ENCODE measurements at places on chromosomes 3 and 15. TPM values are rescaled to one million over a fixed set of nuclear protein-coding genes. Genes with fewer than 3 reads are reported as not detected.

Gene PGBD4
- total RNA-seq = 3.9 TPM

Gene ZBED2
- total RNA-seq = 812 TPM

Gene IGF2BP2
- 0.62 TPM for total RNA-seq

Gene SPSB4
- not detected for total RNA-seq

Gene C3orf85
- not detected for total RNA-seq

Gene P2RY13
- not detected for total RNA-seq

Gene TRMT10C
- 60.5 TPM for total RNA-seq

Gene HRG
- total RNA-seq = not detected

Gene MEGF11
- not detected for total RNA-seq

Gene OR5K2
- not detected for total RNA-seq

Gene RNU5B-1
- not detected for total RNA-seq

Gene KLF15
- 0.08 TPM for total RNA-seq

Gene SYNPR
- total RNA-seq = not detected

Gene IL17RE
- 3.2 TPM for total RNA-seq

Gene TXNRD3
- 0.78 TPM for total RNA-seq

Gene FMN1
- not detected for total RNA-seq

Gene PXYLP1
- 11.6 TPM for total RNA-seq

Gene MUC4
- total RNA-seq = 2.4 TPM

Gene TTLL13
- 0.29 TPM for total RNA-seq

Gene LSMEM2
- not detected for total RNA-seq

Gene ACP3
- total RNA-seq = not detected

Gene CLRN1
- total RNA-seq = not detected

Gene KBTBD13
- total RNA-seq = not detected

Gene SEMA3F
- 0.42 TPM for total RNA-seq

Gene SLC51B
- total RNA-seq = not detected

Gene ARPP21
- not detected for total RNA-seq

Gene LNP1
- total RNA-seq = 2.6 TPM

Gene ZNF80
- total RNA-seq = 0.22 TPM

Gene TGM5
- not detected for total RNA-seq

Gene ALDH1A2
- not detected for total RNA-seq

Gene TNNC1
- 0.32 TPM for total RNA-seq

Gene NR1I2
- total RNA-seq = not detected

Gene RAMAC
- 26.1 TPM for total RNA-seq

Gene CPNE4
- total RNA-seq = 0.10 TPM

Gene CPB1
- total RNA-seq = not detected

Gene CSPG5
- 1.4 TPM for total RNA-seq

Gene ZMYND10
- total RNA-seq = 1.7 TPM

Gene AMOTL2
- total RNA-seq = not detected

Gene HDGFL3
- total RNA-seq = 54.7 TPM

Gene ANKUB1
- not detected for total RNA-seq

Gene SLC28A2
- total RNA-seq = not detected

Gene WDR72
- not detected for total RNA-seq
